K562 (cell line): ENCODE measurements at places on chromosomes 4 and X. TPM values are rescaled to one million over a fixed set of nuclear protein-coding genes. Genes with fewer than 3 reads are reported as not detected.

GRCh38 chrX:12901486-12901885, 4.9 kb upstream of the TLR8 start:
- peak; percentile 65 for DNase-seq

- no peak for DNase-seq
Observed at GRCh38 chr4:38152721-38153386, 192.7 kb downstream of the PTTG2 start.

The KCND1 gene
- polyA plus RNA-seq: 0.39 and 0.60 TPM in 2 replicates

The LINC00632 gene
- polyA plus RNA-seq: not detected in 2 replicates
